Muscle of arm (tissue), 14 donors: ENCODE measurements at places on chromosomes 11 and 22. TPM values are rescaled to one million over a fixed set of nuclear protein-coding genes. Genes with fewer than 3 reads are reported as not detected.

GRCh38 chr11:128904656-128905344, 13.6 kb downstream of the KCNJ5 start:
- DNase-seq: no peak

- no peak for DNase-seq
Observed at GRCh38 chr11:125111001-125111342, 454 bp downstream of the TMEM218 start.

GRCh38 chr11:12724301-12725054, 50.3 kb downstream of the TEAD1 start:
- DNase-seq: peak; percentile 41

DNA sequence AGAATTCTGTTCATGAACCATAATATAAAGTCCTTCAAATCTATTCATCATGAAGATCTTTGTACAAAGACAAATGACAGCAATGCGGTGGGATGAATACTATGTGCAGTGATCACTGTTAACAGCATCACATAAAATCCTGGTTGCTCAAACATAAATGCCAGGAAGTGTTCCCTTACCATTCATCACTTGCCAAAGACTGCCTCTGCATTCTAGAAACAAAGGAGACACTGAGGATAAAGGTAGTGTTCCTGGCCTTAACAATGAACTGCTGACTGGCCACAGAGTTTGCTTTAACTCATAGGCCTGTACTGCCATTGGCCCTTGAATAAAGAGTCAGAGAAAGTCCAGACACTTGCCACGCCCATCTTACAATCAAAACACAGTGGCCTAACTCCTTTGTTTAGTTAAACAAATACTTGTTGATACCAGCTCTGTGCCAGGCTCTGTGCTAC, 29.5 kb downstream of the C2CD3 start:
- no peak for DNase-seq

GRCh38 chr11:5343474-5344335, at the start of gene OR51B5:
OR51B5 (minus strand) TSS chr11:5343524; CDS start chr11:5343524, 0 bp downstream.
- DNase-seq: no peak

GRCh38 chr11:35458846-35459245, 39.5 kb upstream of the SLC1A2 start:
- DNase-seq: no peak

GRCh38 chr11:2538951-2539350, 94.1 kb downstream of the KCNQ1 start:
- no peak for DNase-seq

- no peak for DNase-seq
Observed at GRCh38 chr11:17423533-17424310, 35.3 kb upstream of the KCNJ11 start.

GRCh38 chr11:114077482-114078305, 18.2 kb downstream of the ZBTB16 start:
- DNase-seq: no peak

GRCh38 chr11:100863080-100863581, 176.0 kb downstream of the ARHGAP42 start:
- DNase-seq: peak; percentile 45

DNA sequence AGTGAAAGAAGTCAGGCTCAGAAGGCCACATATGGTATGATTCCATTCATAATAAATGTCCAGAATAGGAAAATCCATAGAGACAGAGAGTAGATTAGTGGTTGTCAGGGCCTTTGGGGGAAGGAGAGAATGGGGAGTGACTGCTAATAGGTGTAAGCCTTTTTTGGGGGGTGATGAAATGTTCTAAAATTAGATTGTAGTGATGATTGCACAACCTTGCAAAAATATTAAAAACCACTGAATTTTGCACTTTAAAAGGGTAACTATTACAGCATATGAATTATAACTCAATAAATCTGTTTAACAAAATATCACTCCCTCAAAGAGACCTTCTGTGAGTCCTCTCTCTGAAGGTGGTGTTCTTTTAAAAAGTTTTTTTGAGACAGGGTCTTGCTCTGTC, 72.3 kb upstream of the GRK3 start:
- DNase-seq: no peak

DNA sequence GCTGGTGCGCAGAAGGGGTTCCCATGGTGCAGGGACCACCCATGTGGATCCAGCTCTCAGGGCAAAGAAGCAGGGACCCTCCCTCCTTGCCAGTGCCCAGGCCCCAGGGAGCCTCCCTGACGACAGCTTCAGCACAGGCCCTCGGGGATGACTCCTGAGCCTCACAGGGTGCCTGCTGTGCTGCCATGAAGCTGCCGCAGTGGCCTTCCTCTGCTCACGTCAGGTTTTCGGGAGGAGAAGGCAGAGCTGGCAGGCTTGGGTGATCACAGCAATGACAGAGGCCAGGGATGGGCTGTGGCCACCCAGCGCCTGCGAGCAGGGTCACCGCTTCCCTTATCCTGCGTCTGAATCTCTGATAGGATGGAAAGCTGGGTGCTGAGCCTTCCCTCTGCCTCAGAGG, 276.2 kb downstream of the BRD1 start:
- no peak for DNase-seq

DNA sequence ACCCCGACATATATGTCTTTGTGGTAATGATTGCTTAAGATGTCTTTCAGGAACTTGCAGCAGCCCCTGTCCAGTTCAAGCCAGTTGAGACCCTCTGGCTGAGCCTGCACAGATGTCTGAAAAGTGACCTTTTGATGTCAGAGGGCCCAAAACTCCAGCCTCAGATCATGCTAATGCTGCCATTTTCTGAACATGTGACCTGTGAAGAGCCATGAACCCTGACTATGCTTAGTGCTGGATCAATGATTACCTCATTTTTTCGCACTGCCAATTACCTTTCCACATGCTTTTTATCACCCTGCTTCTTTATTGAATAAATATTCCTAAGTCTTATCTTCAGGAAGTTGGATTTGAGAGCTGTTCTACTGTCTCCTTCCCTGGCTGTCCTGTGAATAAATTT, 6.9 kb upstream of the CYP2R1 start:
- no peak for DNase-seq

- no peak for DNase-seq
Observed at GRCh38 chr11:76415073-76415472, 29.7 kb upstream of the EMSY start.

DNA sequence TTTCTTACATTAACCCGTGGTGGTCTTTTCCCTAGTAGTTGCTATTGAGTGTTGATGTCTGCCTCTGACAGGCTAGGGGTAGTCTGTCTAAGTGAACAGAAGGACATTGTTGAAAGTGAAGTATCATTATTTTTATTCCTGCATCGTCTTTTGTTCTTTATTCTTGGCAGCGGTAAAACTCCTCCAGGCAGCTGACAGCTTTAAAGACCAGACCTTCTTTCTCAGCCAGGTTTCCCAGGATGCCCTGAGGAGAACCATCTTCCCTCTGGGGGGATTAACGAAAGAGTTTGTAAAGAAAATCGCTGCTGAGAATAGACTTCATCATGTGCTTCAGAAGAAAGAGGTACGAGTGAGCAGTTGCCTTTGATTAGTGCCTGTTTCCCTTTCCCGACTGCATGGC, 14.6 kb downstream of the TRMU start:
- no peak for DNase-seq

- no peak for DNase-seq
Observed at GRCh38 chr11:27703481-27703880, 3.2 kb upstream of the BDNF start.

- DNase-seq: no peak
Observed at GRCh38 chr11:35045236-35045820, 93.6 kb upstream of the CD44 start.

DNA sequence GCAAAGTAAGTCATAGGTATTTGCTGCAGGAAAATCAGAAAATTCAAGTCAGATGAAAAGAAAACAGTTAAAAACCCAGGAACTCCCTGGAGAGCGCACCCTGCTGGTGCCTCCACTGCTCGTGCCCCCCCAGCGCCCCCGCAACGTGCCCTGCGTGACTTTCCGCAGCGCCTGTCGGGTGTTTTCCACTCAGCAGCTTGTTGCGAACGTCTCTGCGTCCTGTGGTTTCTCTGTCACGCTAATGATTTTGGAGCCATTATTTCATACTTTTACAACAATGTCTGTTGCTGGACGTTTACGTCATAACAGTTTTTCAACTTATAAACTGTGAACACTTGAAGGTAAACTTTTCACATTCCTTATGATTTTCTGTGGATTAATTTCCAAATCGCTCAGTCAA, 5.0 kb downstream of the CRELD2 start:
- no peak for DNase-seq

- no peak for DNase-seq
Observed at GRCh38 chr11:13205486-13205885, 72.1 kb upstream of the BMAL1 start.

DNA sequence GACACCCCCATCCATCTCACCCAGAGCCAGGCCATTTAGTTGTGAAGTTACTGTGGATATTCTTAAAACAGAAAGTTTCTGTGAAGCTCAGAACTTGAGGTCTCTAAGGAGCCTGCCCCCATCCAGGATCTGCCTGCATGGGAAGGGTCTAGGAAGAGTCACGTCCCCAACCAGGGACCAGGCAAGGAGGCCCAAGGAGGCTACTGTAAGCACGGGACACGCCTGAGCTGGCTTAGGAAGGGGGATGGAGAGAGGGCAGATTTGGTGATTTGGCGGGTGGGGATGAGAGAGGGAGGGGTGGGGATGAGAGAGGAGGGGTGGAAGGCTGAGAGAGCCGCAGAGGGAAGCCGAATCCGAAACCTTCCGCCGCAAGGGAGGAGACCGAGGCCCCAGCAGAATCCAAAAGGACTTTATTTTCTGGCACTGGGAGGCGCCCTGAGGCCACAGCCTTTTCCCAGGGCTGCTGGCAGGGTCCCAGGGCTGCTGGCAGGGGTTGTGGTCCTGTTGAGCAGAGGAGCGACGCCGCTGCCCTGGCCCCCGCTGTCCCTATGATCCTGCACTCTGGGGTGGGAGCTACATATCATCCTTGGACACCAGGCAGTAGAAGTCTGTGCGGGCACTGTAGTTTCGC, 9.4 kb downstream of the SIGIRR start:
- DNase-seq: no peak

- no peak for DNase-seq
Observed at GRCh38 chr11:115924744-115925567, 420.7 kb upstream of the CADM1 start.

- no peak for DNase-seq
Observed at GRCh38 chr22:47432683-47433082, 670.2 kb downstream of the TBC1D22A start.

DNA sequence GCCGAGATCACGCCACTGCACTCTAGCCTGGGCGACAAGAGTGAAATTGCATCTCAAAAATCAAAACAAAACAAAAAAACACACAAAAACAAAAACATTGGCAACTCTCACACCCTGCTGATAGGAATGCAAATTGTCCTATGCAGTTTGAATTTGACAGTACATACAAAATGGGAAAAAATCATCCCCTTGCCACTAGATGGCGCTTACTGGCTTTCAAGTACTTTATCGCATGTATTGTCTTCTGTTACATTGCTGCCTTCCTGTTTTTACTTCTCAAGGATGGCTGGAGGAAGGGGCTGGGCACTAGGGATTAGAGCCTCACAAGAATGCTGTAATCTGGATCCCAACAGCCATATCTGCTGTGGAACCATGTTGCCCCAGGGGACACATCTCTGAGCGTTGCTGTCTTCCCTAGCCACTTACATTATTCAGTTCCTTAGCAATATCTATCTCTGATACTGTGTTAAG, 59.4 kb upstream of the A4GALT start:
- peak; percentile 90 for DNase-seq

GRCh38 chr11:12543596-12544415, 130.4 kb upstream of the TEAD1 start:
- no peak for DNase-seq

DNA sequence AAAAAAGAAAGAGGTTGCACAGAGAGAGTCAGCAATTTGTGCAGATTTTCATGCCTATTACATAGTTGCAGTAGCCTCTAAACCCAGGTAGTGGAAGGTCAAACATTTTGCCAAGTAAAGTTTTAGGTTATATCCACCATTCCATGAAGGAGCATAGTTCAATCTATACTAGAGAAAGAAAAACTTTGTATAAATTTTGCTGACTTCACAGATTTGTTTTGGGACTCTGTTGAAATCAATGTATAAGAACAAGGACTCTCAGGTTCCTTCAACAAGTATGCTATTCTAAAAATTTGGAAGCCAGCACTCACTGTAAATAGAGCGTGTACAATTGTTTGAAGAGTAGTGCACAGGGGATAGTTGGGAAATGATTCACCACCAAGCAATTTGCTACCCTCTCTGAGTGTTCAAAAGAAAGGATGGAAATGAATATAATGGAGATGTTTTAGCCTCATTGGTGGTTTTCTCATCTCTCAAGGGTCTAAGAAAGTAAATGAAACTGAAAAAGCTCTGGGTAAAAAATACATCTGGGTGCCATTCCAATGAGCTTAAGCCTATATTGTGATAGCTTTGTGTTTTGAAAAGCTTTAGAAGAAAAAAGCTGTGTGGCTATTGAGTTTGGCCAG, 508.4 kb upstream of the LUZP2 start:
- no peak for DNase-seq

DNA sequence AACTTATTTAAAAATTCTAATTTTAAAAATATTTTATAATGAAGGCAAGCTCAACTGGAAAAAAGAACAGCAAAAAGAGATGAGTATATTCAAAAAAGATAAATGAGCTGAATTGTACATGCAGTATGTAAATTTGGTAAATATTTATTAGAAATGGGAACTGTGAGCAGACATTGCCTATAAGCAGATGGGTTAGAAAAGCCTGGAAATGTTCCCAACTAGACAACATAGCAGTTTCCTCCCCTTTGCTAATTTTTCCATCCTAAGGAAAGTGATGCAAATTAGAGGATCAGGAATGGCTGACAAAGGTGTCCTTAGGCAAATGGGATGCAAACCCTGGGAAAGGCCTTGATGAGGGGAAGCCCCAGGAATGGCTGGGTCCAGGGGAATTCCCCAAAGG, 37.2 kb downstream of the TP53I11 start:
- no peak for DNase-seq

GRCh38 chr11:124892750-124893454, 4.8 kb downstream of the ROBO4 start:
- DNase-seq: no peak

The FAM118A gene
- 15.3 TPM for polyA plus RNA-seq

The SCN3B gene
- polyA plus RNA-seq: 83.9 TPM

The KLHDC7B gene
- not detected for polyA plus RNA-seq

The POTEH gene
- not detected for polyA plus RNA-seq

The TEX12 gene
- 0.22 TPM for polyA plus RNA-seq

The IFITM5 gene
- not detected for polyA plus RNA-seq

The HBD gene
- polyA plus RNA-seq: 0.46 TPM

The OR4B1 gene
- polyA plus RNA-seq: not detected

The USH1C gene
- 18.1 TPM for polyA plus RNA-seq

The TNNI2 gene
- 4,224 TPM for polyA plus RNA-seq

The RIN1 gene
- 4.7 TPM for polyA plus RNA-seq

The TRIM51 gene
- not detected for polyA plus RNA-seq

The MPEG1 gene
- 9.0 TPM for polyA plus RNA-seq
